Activated T-helper 2 cell treated with anti-CD3 and anti-CD28 coated beads, Interferon-gamma antibody, Interleukin-2, Interleukin-4, amounts not matched to agents 10 μg/mL and 5 μg/mL and 100 μg/mL, durations not matched to agents 14 hours and 24 hours and 36 hours (primary cell): ENCODE measurements at places on chromosomes 2 and 18. TPM values are rescaled to one million over a fixed set of nuclear protein-coding genes. Genes with fewer than 3 reads are reported as not detected.

Gene DTNB
- 32.1 and 33.9 TPM in 2 replicates for total RNA-seq

DNA sequence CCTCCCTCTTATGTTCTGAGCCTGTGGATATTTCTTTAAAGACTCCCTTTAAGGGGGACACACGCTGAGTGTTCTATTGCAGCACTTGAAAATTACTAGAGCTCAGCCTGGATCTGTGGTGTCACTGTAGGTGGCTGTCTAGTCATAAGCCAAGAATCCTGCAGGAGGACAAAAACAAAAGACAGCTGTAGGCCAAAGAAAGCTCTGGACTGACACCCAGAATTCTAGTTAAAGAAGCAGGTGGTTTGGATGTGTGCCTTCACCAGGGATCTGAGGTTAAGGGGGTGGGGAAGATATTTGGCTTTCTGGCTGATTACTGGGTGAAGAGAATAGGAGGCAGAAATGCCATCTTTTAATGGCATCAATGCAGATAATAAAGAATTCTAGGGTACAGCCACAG, 842.5 kb upstream of the NXPH2 start:
- DNase-seq: no peak

Gene CYS1
- 0.78 and 0.89 TPM in 2 replicates for total RNA-seq

DNA sequence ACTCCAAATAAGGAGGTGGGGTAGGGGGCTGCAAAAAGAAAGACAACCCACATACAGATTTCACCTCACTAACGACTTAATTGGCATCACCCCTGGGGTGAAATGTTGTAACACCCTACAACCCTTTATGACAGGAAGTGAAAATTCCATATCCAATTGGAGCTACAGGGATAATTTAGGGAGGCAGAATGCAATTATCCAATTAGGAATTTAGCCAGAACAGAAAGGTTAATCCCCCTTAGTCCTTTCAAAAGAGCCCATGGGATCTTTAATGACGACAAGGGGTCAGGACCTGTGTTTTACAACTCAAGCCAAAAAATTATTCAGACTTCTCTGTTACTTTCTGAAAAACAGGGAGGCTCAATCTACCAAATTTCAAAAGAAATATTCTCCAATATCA, 1027.1 kb downstream of the TMEM182 start:
- no peak for DNase-seq

DNA sequence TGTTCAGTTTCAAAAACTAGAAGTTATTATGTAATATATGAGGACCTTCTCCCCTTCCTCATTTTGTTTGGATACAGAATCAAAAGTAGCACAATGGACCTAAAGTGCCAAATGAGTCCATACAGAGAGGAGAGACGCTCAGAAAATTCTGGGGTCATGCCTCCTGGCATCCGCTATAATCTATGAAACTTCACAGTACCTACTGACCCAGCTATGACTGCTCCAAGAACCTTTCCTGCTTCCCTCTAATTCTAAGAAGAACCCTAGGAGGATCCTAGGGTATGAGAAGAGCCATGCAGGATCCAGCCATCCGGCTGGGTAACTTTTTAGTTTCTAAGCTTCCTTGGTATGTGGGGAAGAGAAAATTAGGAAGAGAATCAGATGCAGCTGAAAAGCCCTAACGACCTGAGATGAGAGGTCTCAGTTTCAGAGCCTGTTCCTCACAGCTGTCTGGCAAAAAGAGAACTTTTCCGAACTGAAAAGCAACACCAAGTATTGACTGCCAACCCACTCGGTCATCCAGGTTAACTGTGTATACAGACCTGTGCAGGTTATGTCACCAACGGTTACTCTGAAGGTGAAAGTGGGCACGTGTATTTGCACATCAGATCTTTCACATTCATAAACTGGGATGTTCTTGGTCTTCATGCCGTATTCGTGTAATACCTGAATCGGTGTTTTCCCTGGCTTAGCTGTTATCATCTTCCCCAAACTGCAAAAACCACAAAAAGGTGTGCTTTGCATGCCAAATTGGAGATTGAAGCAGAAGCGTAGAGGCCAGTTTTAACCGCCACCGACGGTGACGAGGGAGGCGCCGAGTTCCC, 1.1 kb downstream of the PRKRA start:
- DNase-seq: no peak
